ENCODE measurements at places on chromosomes 12 and 14.

GRCh38 chr14:94392510-94392935, 4.1 kb upstream of the SERPINA1 start:
- DNase-seq, result no peak

DNA sequence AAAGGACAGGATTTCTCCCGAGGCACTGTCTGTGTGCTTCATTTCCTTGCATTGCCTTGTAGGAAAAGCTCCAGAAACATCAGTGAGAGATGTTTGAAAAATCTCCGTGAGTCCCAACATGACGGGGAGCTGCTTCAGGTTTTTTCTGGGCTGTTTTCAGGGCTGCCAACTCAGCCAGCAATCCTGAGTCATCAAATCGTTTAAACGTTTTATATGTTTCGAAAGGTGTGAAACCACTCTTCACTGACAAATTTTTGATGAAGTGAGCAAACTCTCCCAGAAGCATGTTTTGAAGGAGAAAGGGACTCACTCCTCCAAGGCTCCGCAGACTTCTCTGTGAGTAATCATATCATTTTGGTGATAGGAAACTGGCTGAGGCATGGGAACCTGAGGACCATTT, 240.5 kb downstream of the TMEM132C start:
- no peak for DNase-seq

GRCh38 chr14:102043251-102044025, 43.4 kb downstream of the HSP90AA1 start:
- DNase-seq, result no peak

DNA sequence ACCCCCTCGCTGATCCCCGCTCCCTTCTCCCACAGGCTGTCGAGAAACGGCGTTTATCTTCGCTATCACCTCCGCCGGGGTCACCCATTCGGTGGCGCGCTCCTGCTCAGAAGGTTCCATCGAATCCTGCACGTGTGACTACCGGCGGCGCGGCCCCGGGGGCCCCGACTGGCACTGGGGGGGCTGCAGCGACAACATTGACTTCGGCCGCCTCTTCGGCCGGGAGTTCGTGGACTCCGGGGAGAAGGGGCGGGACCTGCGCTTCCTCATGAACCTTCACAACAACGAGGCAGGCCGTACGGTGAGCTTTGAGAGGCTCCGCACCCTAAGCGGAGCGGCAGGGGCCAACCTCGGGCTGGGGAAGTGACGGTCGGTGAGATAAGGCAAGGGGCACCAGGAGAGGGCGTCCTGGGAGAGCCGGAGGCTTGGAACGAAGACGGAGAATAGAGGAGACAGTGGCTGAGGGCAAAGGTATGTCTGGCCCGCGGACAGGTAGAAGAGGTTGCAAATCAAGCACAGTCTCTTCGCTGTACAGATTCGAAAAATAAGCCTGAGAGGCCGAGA, 2.3 kb downstream of the WNT1 start:
- DNase-seq, result no peak

- DNase-seq, result no peak
Measured at GRCh38 chr12:101592921-101593320, 1.9 kb upstream of the MYBPC1 start.

DNA sequence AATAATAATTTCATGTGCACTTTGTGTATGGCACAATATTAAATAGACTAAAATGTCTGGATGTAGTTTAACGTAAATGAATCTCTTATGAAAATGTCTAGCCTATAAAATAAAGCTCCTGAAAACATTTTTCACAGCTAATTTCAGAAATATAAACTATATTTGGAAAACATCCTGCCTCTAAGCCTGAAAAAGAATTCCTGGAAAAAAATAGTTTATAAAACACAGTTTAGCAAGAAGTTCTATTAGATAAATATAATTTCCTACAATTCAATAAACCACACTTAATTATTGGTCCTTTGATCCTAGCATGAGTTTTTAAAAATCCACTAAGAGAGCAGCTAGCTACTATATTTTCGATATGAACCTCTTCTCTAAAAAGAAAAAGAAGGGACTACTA, 159.9 kb downstream of the ADAMTS20 start:
- DNase-seq, result no peak

DNA sequence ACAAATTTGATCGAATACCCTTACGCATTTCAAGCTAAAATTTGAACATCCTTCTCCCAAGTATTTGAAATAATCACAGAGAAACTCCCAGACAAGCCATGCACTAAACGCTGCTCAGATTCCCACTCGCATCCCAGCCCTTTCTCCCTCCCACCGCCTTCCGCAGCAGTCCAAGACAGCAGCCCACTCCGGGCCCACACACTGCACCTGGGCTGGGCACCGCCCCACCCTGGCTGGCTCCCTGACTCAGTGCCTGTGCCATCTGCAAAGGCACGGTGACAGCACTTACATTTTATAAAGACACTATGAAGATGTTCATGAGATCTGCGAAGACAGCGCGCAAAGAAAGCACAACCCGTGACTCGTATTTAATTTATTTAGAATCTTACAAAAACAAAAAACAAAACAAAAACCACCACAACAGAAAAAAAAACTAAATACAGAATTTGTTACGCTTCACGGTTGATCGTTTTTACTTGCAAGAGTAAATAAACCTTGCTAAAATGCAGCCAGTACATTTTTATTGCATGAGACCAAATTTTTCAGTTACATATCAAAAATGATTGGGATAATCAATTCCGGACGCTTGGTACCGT, 17.2 kb upstream of the CDK2AP1 start:
- DNase-seq, result no peak

- no peak for DNase-seq
Measured at GRCh38 chr14:44113769-44114730, 393.0 kb downstream of the FSCB start.

DNA sequence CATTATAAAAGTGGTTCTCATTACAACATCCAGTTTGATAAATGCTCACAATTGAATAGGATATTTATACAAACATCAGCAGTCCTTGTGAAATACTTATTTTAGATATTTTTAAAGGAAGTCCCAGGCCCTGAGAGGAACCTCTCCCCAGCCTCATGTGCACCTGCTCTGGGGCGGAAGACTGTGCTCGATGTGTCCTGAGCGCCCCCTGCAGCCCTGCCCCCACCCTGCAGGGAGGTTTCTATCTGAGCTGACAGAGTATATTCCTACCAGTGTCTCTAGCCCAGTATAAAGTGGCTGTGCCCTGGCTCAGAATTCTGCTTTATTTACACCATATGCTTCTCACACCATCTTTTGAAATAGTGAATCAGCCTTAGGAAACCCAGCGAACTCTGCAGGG, 1349.1 kb downstream of the TMEM121 start:
- DNase-seq, result no peak

DNA sequence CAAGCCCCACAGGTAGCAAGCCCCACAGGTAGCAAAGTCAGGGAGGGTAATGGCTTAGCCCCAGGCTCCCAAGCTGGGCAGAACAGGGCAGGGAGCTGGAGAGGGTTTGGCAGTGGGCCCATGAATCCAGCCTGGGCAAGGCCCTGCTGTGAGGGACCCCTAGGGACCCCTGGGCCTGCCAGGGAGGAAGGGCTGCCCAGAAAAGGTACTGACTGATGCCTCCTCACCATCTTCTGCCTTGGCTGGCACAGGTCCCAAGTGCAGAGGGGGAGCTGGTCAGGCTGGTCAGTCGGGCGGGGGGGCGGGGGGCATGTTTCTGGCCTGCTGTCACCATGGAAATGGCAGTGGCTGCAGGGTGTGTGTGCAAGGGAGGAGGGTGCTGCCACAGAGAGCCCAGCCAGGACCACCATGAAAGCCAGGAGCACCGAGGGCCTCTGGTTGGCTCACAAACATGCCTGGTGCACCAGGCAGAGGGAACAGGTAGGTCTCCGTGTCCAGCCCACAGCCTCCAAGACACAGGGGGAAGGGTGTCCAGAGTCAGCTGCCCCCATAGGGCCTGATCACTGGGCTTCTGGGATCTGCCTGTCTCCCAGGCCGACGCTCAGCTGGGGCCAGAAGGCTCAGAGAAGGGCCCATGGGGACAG, 1.5 kb upstream of the CRIP2 start:
- DNase-seq, result no peak

DNA sequence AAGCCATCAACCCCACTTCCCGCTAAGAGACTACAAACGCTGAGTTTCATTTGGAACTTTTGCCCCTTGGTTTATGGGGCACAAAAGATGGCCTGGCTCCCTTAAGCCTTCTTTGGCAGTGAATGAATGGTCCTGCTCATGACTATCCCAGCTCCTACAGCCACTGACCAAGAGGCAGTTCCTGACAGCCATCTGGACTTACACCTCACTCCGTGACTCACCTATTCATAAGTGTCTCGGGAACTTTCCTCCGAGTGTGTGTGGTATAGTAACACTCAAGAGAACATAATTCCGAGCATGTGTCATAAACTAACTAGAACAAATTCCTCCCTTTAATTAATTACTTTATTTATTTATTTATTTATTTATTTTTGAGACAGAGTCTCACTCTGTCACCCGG, 51.9 kb upstream of the NUDT4 start:
- no peak for DNase-seq

DNA sequence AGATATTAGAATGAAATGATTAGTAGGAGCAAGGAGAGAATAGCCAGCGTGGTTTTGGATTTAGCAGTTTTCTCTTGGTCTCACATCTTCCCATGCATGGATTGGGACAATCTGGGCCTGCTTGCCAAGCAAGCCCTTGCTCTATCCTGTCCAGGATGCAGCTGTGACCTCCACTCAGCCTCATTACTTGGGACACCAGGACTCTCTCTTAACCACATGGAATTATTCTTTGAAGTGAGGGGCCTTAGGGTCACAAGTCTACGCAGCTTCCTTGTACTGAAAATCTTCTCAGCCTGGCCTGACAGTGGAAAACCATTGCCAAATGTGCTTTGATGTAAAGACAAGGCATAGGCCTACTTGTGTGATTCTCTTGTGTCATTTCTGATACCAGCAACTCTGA, 28.0 kb upstream of the DCN start:
- DNase-seq, result no peak

- no peak for DNase-seq
Measured at GRCh38 chr12:49897276-49897675, 6.4 kb downstream of the FAIM2 start.

DNA sequence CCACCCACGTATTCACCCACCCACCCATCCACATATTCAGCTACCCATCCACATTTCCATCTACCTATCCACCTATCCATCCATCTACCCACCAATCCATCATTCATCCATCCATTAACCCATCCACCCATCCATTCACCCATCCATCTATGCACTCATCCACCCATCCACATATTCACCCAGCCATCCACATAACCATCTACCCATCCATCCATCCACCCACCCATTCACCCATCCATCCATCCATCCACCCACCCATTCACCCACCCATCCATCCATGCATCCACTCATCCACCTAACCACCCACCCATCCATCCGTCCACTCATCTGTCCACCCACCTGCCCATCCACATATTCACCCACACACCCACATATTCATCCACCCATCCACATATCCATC, 70.5 kb downstream of the LGMN start:
- no peak for DNase-seq

DNA sequence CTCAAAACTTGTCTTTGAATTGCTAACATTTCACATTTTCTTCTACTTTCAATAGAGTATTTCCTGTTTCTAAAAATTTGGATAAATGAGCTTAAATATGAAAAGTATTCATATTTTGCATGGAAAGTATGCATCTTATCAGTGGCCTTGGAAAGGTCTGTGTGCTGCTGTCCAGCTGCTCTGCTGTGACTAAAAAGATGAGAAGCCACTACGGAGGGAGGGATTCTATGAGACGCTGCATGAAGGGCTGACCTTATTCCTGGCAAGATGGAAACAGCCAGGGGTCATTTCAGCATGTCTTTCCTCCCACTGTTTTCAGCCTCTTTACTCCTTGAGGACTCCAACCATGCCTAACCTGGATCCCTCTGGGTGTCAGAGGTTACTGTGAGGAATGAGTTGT, 13.0 kb downstream of the PIWIL1 start:
- no peak for DNase-seq

DNA sequence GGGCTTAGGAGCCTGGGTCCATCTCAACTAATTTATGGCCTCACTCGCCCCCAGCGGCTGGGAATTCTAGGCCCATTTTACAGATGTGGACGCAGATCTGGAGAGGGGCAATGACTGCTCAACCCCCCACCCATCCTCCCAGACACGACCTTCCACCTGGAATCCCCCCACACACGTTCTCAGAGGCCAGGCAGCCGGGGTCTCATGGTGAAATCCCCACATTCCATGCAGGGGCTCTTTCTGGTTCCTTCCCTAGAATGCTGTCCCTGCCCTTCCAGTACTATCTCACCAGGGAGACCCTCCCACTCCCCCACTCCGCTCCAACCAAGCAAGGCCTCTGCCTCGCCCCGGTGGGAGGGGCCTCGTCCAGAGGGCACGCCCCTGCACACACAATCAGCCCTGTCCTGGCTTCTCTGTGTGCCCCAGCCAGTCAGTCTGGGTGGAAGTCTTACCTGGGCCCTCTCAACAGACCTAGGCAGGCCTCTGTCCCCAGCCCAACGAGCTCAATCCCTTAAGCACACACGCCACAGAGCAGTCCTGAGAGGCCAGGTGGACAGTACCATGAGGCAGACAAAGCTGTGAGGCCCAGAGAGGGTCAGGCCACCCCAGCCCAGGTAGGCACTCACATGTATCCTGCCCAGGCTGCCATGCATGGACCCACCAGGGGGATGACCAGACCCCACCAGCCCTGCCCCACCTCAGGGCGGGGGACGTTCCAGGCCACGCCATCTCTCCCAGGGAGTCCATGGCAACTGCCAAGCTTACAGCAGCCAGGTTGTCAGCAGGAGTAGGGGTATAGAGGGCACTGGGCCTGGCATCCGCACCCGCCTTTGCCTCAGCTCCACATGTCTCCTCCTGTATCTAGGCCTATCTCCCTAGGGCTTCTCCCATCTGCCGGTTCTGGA, 1.3 kb upstream of the ANKRD9 start:
- DNase-seq, result no peak

- DNase-seq, result no peak
Measured at GRCh38 chr14:104016873-104017650, 68.4 kb upstream of the ASPG start.

GRCh38 chr12:53670308-53670707, 5.6 kb downstream of the ATP5MC2 start:
- DNase-seq, result no peak

- DNase-seq, result no peak
Measured at GRCh38 chr12:124397807-124398577, 103.1 kb downstream of the RFLNA start.

GRCh38 chr14:103629503-103630121, 601 bp downstream of the KLC1 start:
- no peak for DNase-seq

DNA sequence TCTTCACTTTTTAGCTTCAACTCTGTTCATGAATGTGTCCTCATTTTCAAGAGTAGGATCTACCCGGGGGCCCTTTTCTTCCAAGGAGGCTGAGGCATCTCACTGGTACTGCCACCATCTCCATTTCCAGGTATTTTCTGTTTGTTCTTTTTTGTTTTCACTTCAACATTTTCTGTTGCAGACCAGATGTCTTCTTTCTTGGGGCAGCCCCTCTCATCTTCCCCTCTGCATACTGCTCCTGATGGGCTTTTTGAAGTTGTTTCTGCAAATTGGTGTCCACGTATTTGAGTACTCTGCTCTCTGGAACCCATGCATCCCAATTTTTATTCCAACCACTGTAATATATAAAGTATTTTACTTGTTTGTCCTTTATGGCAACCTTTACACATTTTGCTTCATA, 66.5 kb downstream of the LRP6 start:
- no peak for DNase-seq
